CD4-positive, alpha-beta T cell treated with Interleukin-17A for 4 hours (primary cell): ENCODE measurements at places on chromosomes 7 and 10.

GRCh38 chr10:96632974-96633710 lies 46.3 kb upstream of the TM9SF3 start:
- DNase-seq, result no peak

GRCh38 chr10:124705381-124705740 lies 38.8 kb downstream of the FAM53B start:
- no peak for DNase-seq

DNA sequence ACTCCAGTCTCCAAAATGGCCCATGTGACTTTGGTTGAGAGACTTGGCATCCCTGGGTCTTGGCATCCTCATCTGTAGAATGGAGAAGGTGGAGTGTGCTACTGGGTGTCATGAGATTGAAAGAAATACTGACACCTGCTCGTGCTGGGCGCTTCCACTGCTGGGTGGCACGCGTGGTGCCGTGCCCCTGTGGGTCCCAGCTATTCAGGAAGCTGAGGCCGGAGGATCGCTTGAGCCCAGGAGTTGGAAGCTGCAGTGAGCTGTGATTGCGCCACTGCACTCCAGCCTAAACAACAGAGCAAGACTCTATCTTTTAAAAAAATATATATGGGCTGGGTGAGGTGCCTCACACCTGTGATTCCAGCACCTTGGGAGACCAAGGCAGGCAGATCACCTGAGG lies 53.1 kb downstream of the NPTX2 start:
- no peak for DNase-seq

- DNase-seq, result no peak
These were observed 9.3 kb upstream of the CRCP start for GRCh38 chr7:66105263-66105748.

GRCh38 chr7:48090095-48090805 lies 1.2 kb downstream of the UPP1 start:
- DNase-seq, result no peak

DNA sequence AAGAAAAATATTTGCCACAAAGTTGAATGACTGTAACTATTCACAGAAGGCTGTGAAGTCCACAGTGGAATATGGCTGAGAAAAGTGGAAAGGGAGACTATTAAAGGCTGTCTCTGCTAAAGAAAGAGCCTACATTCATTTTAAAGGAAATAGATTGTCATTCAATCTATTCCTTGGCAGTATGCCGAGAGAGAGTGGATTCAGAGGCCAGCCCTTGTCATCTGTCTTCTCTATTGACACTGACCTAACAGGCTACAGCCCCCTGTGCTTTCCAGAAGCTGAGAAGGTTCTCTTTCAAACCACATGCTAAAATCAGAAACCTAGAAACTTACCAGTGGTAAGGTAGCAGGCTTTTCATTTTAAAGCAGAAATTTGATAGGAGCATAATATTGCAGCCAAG lies 12.1 kb downstream of the ODAD2 start:
- no peak for DNase-seq

DNA sequence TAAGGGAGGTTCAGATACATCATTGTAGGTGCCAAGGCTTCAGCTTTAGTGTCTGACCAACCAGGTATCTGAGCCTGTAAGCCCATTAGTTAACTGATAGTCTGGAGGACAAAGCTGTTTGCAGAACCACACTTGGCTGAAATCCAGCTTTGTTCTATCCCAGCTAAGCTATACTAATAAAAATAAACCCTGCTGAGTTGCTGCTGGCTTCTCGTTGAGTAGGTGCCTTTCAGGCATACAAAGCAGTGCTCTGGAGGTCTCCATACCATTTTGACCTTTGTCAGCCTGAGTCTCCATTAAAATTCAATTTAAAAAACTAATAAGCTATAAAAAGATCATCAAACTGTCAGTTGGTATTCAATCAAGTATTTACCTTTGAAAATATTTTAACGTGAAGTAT lies 22.0 kb downstream of the CDCA7L start:
- no peak for DNase-seq

DNA sequence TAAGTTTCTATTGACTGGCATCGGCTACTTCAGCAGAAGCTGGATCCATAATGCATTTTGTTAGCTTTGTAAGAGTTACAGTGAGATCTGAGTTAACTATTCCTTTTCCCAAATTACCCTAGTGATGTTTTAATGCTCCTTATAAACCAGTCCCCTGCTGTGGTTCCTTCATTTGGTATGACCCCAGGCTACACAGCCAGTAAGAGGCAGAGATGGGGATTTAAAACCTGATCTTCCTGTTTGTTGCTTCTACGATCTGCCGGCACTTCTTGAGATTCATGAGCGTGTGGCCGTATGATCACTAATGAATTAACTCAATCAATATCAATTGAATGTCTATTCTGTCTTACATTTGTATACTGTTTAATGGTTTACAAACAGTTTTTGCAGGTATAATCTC lies 86.1 kb downstream of the CACNB2 start:
- DNase-seq, result no peak

DNA sequence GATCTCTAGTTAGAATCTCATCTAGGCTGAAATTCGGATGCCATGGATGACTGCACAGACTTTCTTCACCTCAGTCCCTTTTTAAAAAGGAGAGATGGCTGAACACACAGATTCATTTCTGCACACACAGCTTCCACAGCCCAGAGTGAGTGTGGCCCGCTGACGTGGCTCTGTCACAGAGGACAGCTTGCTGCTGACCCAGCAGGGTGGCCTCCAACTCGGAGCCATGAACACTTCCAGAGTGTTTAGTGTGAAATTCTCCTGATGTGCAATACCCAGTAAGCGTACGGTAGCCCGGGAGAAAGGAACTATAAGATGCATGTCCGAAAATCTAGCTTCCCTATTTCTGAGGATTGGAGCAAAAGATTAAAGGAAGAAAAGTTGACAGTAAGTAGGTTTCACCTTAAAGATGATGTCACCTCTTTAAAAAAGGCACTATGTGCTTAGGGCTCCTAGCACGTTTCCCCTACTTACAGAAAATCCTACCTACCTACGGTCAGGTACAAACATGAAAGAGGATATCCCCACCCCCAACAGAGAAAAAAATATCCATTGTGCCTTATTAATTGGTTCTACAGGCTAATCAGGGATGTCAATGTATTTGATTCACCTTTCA lies 162.2 kb downstream of the RAPGEF5 start:
- DNase-seq, result no peak

GRCh38 chr10:91049988-91050360 lies 129.1 kb upstream of the ANKRD1 start:
- no peak for DNase-seq

DNA sequence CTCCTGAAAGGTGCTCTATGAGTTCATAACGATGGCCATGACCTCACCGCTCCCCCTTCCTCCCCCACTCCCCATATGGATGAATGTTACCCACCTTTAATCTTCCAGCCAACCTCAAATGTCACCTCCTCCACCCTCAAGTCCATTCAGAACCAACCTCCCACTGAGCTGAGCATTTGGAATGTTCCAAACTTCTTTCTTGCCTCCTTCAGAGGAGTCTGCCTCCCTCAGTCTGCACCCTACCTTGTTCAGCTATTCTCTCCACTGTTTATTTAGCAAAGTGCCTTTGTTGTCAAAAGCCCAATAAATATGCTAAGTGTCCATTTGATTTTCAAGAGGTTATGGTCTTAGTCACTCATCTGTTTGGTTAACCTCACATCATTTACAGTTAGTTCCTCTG lies 22.9 kb upstream of the MTPAP start:
- DNase-seq, result no peak

- no peak for DNase-seq
These were observed 140.1 kb downstream of the PLXNA4 start for GRCh38 chr7:132436121-132436520.

DNA sequence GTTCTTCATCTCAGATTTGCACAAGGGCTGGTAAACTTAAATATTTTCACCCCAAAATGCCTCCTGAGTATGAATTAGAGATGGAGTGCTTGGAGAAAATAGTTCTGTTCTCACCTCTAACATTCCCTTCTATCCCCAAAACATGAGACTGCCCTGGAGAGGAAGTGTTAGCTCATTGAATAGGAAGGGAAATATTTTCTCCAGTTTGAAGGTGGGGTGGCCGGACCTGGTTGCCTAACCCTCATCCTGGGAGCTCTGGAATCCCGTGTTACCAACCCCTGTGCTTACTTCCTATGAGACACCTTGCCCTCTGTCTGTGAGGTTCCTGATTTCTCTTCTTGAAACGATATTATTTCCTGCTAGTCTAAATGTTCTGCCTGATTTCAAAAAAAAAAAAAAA lies 779 bp downstream of the IFIT2 start:
- DNase-seq, result peak; percentile 6

DNA sequence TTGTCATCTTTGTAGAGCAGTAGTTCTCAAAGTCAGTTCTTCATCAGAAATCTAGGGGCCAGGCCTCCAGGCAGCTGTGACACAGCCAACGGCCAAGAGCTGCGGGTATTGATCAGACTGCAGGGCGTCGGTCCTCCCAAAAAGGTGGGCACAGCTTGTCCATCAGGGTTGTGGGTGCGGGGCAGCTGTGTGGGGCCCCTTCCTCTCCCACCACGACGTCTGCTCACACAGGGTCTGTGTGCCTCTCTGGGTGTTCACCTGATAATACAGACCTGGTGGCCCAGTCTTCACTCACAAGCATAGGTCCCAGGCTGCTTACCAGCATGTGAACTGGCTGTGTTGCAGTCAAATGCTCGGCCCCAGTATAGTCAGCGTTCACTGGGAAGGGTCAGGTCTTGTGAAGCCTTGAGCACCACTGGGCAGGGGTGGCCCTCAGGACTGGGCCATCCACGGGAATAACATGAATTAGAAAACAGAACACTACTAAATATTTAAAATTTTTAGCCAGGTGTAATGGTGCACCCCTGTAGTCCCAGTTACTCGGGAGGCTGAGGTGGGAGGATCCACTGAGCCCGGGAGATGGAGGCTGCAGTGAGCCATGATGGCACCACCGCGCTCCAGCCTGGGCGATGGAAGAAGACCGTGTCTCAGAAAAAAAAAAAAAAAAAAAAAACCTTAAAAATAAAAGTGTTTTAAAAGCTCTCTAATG lies 102.8 kb upstream of the DIP2C start:
- no peak for DNase-seq

DNA sequence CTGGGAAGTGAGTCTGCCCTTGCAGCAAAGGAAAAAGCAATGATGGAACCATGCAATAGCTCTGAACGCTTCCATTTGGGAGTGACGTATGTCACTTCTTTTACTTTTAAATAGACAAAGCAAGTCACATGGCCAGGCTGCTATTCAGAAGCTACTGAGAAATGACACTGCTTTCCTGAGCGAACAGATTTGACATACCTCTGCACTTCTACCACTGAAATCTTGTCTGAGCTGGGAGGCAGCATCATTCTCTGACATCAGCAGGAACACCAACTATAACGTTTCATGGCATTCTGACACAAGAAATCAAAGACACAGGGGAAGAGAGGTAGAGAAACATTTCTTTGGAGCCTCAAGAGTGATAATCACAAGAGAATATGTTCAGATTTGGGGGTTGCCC lies 271.1 kb downstream of the SNX13 start:
- DNase-seq, result no peak

- no peak for DNase-seq
These were observed 140.8 kb downstream of the GLCCI1 start for GRCh38 chr7:8109196-8110022.

- no peak for DNase-seq
These were observed 1.4 kb upstream of the IL6 start for GRCh38 chr7:22725585-22725984.

GRCh38 chr10:84008878-84009277 lies 130.4 kb upstream of the GHITM start:
- DNase-seq, result peak; percentile 21

GRCh38 chr7:139566075-139566474 lies 42.6 kb downstream of the CLEC2L start:
- DNase-seq, result no peak

GRCh38 chr7:101826081-101826835 lies 8.8 kb downstream of the CUX1 start:
- no peak for DNase-seq

- no peak for DNase-seq
These were observed 31.0 kb downstream of the SBDS start for GRCh38 chr7:66964411-66964810.

- DNase-seq, result peak; percentile 55
These were observed 1.9 kb upstream of the VOPP1 start for GRCh38 chr7:55574051-55574717.

DNA sequence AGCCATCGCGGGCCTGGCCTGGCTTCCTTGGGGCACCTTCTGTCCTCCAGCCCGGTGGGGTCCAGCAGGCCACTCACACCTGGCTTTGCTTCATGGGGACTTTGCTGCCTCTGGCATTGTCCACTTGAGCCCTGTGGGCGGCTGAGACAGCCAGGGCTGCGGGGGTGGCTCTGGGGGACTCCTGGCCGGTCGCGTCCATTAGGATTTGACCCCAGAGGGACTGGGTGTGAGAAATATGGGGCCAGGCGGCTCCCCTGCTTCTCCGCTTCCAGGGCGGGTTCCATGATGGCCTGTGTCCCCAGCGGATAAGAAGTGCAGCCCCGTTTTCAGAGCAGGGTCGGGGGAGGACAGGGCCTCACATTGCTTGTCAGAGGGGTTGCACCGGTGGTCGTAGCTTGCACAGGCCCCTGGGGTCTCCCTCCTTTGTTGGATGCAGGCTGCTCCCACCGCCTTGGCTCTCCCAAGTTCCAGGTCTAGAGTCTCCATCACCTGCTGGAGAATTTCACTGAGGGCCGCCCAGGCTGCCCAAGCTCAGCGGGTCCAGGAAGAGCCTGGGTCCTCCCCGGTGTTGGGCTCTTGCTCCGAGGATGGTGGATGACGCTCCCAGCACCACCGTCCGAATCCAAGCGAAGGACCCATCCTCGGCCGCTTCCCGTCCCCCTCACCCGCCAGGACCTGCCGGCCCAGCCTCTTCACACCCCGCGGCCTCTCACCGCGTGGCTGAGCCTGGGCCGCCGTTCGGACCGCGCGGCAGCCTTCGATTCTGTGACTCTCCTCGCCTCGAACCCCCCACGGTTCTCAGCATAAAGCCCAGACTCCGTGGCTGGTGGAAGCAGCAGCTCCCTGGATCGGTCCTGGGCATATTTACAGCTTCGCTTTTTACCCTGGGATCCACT lies 140.1 kb downstream of the DYNC2I1 start:
- no peak for DNase-seq

DNA sequence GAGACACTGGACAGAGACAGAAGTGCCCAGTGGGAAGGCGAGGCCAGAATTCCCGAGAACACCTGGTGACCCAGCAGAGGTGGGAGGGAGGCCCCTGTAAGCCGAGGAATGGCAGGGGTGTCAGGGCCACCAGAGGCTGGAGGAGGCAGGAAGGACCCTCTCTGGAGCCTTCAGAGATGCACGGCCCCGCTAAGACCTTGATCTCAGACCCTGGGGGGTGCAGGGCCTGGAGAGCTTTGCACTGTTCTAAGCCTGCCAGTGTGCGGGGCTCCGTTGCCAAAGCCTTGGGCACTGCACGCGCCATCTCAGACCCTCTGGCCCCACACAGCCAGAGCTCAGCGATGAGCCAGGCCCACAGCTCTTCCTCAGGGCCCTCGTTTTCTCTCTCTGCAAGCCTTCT lies 557.1 kb downstream of the PTPRN2 start:
- DNase-seq, result no peak

DNA sequence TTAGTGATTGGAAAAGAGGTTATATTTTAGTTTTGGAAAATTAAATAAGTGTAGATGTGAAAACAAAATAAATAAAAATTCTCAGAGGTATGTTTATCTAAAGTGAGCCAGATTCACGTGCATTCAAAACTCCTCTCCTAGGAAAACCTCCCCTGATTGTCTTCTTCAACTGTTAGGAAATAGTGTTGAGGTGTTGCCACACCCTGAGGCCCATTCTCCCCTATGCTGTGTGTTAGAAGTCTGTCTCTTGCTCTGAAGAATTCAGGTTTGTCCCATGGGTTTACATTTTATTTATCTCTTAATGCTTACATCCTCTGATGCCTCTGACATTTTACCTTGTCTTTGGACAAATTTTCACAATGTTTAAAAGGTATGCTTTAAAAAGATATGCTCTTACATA lies 40.3 kb downstream of the PTPRE start:
- DNase-seq, result no peak
